Neural crest cell (in vitro differentiated cells): ENCODE measurements at places on chromosomes 1 and 21. TPM values are rescaled to one million over a fixed set of nuclear protein-coding genes. Genes with fewer than 3 reads are reported as not detected.

DNA sequence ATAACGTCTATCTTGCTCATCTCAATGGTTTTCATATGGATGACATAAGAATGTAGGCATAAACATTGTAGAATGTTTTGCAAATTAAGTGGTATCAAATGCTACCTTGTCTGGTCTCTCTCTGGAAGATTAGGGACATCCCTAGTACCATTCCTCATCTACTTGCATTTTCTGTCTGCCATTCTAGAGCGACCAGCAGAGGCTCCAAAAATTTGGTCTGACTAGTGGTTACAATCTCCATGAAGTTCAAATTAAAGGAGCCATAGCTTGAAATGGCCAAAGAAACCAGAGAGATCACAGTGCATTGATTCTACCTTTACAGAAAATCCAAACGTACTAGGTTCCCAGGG, 1.1 kb downstream of the CD84 start:
- H3K36me3 ChIP-seq = no peaks in the 10 kb centered on the region
- no peaks in the 10 kb centered on the region for H3K4me1 ChIP-seq
- no peak for DNase-seq
- peaks cover 35% of the 10 kb centered on the region for H3K27me3 ChIP-seq
- no peak overlapping the region for H3K27ac ChIP-seq

DNA sequence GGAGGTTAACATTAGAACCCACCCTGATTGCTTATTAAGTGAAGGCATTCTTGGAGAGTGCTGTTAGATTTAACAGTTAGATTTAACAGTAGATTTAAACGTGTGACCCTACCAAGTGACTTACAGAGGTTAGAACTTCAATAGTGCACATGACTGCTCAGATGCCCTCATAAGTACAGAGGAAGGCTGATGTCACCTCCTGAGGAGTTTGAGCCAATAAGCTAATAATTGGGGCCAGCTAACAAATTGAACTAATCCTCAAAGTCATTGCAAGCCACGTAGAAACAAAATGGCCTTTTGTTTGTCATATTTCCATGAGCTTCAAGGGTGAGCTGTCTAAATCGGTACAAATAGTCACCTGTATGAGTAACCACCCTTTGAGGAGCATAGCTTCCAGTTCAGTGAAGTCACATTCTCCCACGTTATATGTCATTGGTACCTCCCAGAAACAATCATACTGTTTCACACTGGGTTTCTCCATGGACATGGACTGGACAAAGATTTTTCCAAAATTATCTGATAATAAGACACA, 11.7 kb downstream of the AVPR1B start:
- no peaks in the 10 kb centered on the region for H3K27me3 ChIP-seq
- H3K27ac ChIP-seq = no peak overlapping the region
- no peak for DNase-seq

DNA sequence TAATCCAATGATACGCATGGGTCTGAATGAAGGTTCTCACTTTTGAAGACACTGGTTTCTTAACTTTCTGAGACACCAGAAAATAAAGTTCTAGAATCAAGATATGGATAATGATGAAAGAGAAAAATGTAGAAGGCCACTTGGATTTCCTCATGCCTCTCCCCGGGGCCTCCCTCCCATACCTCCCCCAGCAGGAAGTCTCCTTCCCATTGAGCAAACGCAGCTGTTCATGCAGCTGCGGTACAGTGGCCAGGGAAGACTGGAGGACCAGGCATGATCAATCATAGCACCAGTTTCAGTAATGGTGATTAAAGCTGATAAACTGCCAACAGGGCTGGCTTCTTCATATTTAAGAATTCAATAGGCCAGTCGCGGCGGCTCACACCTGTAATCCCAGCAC, 10.9 kb upstream of the UBR4 start:
- H3K27me3 ChIP-seq = no peaks in the 10 kb centered on the region
- H3K36me3 ChIP-seq = peaks cover 20% of the 10 kb centered on the region
- no peak for DNase-seq
- H3K27ac ChIP-seq = no peak overlapping the region

GRCh38 chr1:58997060-58997411, 213.2 kb upstream of the JUN start:
- H3K4me1 ChIP-seq = peaks cover 13% of the 10 kb centered on the region
- H3K27ac ChIP-seq = no peak overlapping the region
- no peak overlapping the region for H3K4me3 ChIP-seq
- no peaks in the 10 kb centered on the region for H3K27me3 ChIP-seq
- DNase-seq = no peak
- H3K36me3 ChIP-seq = no peaks in the 10 kb centered on the region

DNA sequence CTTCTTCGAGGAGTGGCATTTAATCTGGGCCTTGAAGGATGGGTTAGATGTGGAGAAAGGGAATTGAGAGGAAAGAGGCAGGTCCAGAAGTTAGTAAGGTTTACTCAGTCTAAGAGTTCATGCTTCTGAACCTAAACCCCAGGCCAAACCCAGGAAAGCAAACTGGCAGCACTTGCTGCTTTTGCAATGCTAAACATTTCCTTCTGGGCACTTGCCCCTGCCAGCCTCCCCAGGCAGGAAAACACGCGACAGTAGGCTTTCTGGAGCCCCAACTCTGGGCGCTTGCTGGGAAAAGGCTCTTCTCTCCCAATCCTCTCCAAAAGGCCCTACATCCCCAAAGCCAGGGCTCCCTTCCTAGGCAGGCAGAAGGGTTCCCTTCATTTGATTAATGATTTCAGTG, 2.5 kb downstream of the OLFML2B start:
- H3K4me1 ChIP-seq = peaks cover 16% of the 10 kb centered on the region
- H3K4me3 ChIP-seq = peak overlapping the region; percentile 32
- H3K36me3 ChIP-seq = peaks cover 7% of the 10 kb centered on the region

DNA sequence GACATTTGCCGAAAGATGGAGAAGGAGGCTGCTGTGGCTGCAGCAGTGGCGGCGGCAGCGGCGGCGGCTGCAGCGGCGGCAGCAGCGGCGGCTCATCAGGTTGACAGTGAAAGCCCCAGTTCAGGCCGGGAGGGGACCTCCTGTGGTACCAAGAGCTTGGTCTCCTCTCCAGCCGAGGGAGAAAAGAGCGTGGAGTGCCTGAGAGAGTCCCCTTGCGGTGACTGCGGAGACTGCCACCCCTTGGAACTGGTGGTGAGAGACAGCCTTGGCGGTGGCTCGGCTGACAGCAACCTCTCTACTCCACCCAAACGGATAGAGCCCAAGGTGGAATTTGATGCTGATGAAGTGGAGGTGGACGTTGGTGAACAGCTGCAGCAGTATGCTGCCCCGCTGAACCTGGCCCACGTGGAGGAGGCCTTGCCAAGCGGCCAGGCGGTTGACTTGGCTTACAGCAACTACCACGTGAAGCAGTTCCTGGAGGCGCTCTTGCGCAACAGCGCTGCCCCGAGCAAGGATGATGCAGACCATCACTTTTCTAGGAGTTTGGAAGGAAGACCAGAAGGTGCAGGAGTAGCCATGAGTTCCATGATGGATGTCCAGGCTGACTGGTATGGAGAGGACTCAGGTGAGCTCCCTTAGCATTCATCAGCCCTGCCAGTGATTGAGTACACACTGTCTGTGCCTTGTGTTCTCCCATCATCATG, 6.3 kb downstream of the ZBTB8B start:
- peak; percentile 14 for DNase-seq
- no peaks in the 10 kb centered on the region for H3K36me3 ChIP-seq
- H3K27ac ChIP-seq = no peak overlapping the region
- H3K27me3 ChIP-seq = peaks cover 2% of the 10 kb centered on the region
- peaks cover 3% of the 10 kb centered on the region for H3K4me1 ChIP-seq

GRCh38 chr1:113073479-113073950, 517 bp downstream of the LRIG2 start:
- H3K4me1 ChIP-seq = peaks cover 32% of the 10 kb centered on the region
- H3K27ac ChIP-seq = peak overlapping the region; percentile 97
- no peak for DNase-seq
- H3K36me3 ChIP-seq = peaks cover 6% of the 10 kb centered on the region
- H3K27me3 ChIP-seq = no peaks in the 10 kb centered on the region

GRCh38 chr1:42822800-42823392, 5.7 kb upstream of the SVBP start:
- no peaks in the 10 kb centered on the region for H3K27me3 ChIP-seq
- no peak overlapping the region for H3K4me3 ChIP-seq
- DNase-seq = no peak
- peaks cover 27% of the 10 kb centered on the region for H3K4me1 ChIP-seq

- DNase-seq = peak; percentile 58
- H3K27me3 ChIP-seq = no peaks in the 10 kb centered on the region
Observed at GRCh38 chr1:108747171-108747850, 837 bp downstream of the STXBP3 start.

DNA sequence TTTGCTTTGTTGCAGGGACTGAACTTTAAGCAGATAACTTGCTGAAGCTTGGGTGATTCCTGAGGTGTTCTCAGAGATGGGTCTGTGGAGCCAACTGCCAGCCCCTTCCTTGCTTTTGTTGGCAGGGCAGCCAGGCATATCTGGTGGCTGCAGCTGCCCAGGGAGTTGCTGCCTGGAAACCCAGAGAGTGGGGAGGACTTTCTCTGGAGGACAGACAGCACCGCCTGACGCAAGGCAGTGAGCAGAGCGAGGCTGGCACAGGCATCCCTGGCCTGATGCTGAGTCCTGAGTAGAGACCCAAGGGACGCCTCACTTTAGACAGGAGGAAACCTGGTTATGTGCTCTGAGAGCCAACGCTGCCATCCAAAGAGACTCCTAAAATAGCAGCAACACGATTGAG, 9.8 kb upstream of the OLFML2B start:
- DNase-seq = no peak
- peaks cover 58% of the 10 kb centered on the region for H3K27me3 ChIP-seq
- no peak overlapping the region for H3K4me3 ChIP-seq
- H3K27ac ChIP-seq = no peak overlapping the region
- H3K36me3 ChIP-seq = no peaks in the 10 kb centered on the region

DNA sequence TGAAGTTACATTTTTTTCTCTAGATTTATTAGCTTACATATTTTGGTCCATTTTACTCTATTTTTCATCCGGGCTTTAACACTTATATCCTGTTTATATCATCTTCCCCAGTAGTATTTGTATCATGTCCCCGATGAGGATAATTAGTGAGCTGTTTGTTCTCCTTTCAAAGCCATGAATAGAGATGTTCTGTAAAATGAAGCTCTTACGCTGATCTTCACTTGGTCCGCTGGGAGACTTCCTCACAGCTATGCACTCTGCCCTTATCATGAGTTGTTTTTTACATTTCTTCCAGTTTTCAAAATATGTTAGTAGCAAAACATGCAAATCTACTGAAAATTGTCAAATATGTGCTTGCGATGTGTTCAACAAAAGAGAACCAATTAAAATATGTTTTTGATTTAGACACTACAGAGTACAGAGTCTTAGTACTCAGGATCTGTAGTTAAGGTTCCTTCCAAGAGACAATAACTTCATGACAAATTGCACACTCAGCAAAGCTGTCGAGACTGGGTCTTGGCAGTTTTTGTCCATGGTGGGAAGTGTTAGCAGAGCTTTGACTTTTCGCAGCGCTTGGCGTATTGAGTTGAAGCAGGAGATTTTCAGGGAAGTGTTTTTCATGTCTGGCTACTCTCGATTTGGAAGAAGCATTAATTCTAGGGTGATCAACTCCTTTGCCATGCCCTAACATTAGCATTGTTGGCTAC, 292.0 kb upstream of the ADAMTS5 start:
- no peak for DNase-seq
- H3K27me3 ChIP-seq = no peaks in the 10 kb centered on the region
- H3K4me1 ChIP-seq = no peaks in the 10 kb centered on the region
- no peak overlapping the region for H3K27ac ChIP-seq
- H3K36me3 ChIP-seq = no peaks in the 10 kb centered on the region

GRCh38 chr1:205658943-205659581, 21.2 kb downstream of the SLC45A3 start:
- H3K4me3 ChIP-seq = no peak overlapping the region
- H3K27me3 ChIP-seq = no peaks in the 10 kb centered on the region
- no peaks in the 10 kb centered on the region for H3K36me3 ChIP-seq
- H3K27ac ChIP-seq = no peak overlapping the region
- DNase-seq = peak; percentile 79

- no peak overlapping the region for H3K4me3 ChIP-seq
- H3K4me1 ChIP-seq = peaks cover 13% of the 10 kb centered on the region
- H3K27ac ChIP-seq = no peak overlapping the region
- no peaks in the 10 kb centered on the region for H3K27me3 ChIP-seq
- no peak for DNase-seq
Observed at GRCh38 chr1:77642196-77642595, 40.3 kb downstream of the ZZZ3 start.

DNA sequence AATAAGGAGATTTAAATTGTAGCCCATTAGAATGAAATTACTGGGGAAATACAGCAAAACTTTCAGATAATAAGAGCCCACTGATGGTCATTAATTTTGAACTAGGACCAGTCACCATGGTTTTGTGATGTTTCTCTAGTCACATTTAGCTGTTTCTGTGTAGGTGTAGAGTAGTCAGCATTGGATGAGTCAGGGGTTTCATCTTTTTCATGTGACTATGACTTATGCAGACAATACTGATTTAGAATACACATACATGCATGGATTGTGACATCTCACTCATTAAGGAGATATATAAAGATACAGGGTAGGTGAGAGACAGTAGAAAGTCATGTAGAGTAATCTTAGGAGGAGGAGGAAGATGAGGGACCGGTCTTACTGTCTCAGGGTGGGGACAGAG, 1192.7 kb downstream of the KCNT2 start:
- H3K4me3 ChIP-seq = no peak overlapping the region
- no peak overlapping the region for H3K27ac ChIP-seq
- no peaks in the 10 kb centered on the region for H3K4me1 ChIP-seq
- no peaks in the 10 kb centered on the region for H3K36me3 ChIP-seq
- H3K27me3 ChIP-seq = no peaks in the 10 kb centered on the region
- DNase-seq = no peak

DNA sequence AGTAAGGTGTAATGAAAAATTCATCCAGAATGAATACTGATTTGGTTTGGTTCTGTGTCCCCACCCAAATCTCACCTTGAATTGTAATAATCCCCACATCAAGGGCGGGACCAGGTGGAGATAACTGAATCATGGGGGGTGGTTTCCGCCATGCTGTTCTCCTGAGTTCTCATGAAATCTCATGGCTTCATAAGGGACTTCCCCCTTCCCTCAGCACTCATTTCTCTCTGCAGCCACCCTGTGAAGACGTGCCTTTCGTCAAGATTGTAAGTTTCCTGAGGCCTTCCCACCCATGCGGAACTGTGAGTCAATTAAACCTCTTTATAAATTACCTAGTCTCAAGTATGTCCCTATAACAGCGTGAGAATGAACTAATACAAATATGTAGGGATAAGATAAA, 5.5 kb upstream of the SYNJ1 start:
- H3K4me1 ChIP-seq = peaks cover 6% of the 10 kb centered on the region
- H3K27me3 ChIP-seq = no peaks in the 10 kb centered on the region
- DNase-seq = no peak
- peaks cover 8% of the 10 kb centered on the region for H3K36me3 ChIP-seq
- H3K4me3 ChIP-seq = no peak overlapping the region

GRCh38 chr21:31476263-31477022, 132.4 kb upstream of the TIAM1 start:
- peaks cover 11% of the 10 kb centered on the region for H3K36me3 ChIP-seq
- no peaks in the 10 kb centered on the region for H3K27me3 ChIP-seq
- H3K4me1 ChIP-seq = peaks cover 51% of the 10 kb centered on the region
- no peak overlapping the region for H3K4me3 ChIP-seq
- no peak for DNase-seq

- H3K27me3 ChIP-seq = peaks cover 3% of the 10 kb centered on the region
- no peaks in the 10 kb centered on the region for H3K36me3 ChIP-seq
- DNase-seq = no peak
- H3K4me3 ChIP-seq = no peak overlapping the region
- no peak overlapping the region for H3K27ac ChIP-seq
Observed at GRCh38 chr21:38925478-38925877, 119.7 kb downstream of the ETS2 start.

Gene OR2T33
- not detected in 2 replicates for total RNA-seq

Gene BLACAT1
- total RNA-seq = 3.8 and 3.9 TPM in 2 replicates

Gene KLHL17
- 41.5 and 43.9 TPM in 2 replicates for total RNA-seq

Gene KRTAP19-3
- total RNA-seq = not detected in 2 replicates

Gene SH2D2A
- 1.0 and 1.1 TPM in 2 replicates for total RNA-seq

Gene DCAF6
- 15.9 and 17.3 TPM in 2 replicates for total RNA-seq
